M059J (cell line): ENCODE measurements at places on chromosomes 3 and 15.

DNA sequence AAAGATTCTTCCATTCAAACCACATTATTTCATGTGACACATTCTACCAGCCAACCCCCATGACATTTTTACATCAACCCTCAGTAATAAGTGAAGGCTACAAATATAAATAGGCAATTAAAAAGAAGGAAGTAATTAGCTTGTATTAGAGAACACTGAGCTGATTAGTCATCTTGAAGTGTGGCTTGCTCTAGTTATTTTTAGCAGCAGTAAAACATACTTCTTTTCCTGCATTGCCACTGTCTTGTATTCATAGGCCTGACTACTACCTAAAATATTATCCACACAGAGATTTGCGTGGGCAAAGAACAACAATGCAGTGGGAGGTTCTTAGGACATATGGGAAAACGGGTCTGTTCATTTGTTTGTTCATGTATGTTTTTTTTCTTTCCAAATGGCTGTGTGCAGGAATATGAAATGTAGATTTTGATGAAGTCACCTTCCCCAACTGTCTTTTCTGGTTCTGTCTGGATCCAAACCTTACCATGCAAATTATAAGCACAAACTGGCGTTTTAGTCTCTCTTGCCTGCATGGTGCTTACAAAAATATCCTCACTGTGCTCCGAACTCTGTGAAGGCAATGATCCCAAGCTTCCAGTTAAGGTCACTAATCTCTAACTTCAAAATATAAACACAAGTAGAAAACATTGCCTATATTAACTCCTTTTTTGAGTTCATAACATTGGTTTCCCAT is 31.5 kb upstream of the TM4SF4 start:
- DNase-seq: peak; percentile 72

- no peak for DNase-seq
These were observed 198.5 kb upstream of the ARPP21 start for GRCh38 chr3:35440826-35441225.

- DNase-seq: no peak
These were observed 179.8 kb downstream of the GHSR start for GRCh38 chr3:172268425-172268824.

- DNase-seq: no peak
These were observed 178.6 kb downstream of the RYR3 start for GRCh38 chr15:33489335-33489734.

GRCh38 chr3:146834917-146835316 is 229.8 kb upstream of the PLSCR5 start:
- DNase-seq: no peak
